ENCODE measurements at places on chromosomes 2 and 18.

DNA sequence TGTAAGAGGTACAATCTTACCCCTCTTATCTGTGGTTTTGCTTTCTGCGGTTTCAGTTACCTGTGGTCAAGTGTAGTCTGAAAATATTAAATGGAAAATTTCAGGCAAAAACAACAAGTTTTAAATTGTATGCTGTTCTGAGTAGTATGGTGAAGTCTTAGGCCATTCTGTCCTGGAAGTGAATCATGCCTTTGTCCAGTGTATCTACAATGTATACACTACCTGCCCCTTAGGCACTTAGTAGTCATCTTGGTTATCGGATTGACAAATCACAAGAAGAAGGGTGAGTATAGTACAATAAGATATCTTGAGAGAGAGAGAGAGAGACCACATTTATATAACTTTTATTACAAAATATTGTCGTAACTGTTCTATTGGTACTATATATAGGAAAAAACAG lies 43.5 kb downstream of the RAB3GAP1 start:
- DNase-seq = no peak

GRCh38 chr2:16189029-16189835 lies 248.9 kb downstream of the MYCN start:
- DNase-seq = no peak

GRCh38 chr18:79684283-79684631 lies 4.7 kb downstream of the CTDP1 start:
- DNase-seq = no peak

DNA sequence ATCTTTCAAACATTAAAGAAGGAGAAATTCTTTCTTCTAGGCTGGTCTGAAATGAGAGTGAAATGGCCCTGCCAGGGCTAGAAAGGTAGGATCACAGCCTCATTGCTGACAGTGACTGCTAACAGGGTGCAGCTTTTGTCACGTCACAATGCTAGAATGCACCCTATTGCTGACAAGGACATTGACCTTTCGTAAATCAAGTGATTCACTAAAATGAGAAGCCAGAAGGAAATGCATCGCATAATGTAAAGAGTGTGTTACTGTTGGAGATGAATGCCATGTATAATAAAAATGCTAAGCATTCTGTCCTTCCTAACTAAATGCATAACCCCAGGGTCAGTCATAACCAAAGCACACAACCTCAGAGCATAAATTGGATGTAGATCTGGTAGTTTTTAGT lies 732.9 kb downstream of the TDRD15 start:
- DNase-seq = no peak

DNA sequence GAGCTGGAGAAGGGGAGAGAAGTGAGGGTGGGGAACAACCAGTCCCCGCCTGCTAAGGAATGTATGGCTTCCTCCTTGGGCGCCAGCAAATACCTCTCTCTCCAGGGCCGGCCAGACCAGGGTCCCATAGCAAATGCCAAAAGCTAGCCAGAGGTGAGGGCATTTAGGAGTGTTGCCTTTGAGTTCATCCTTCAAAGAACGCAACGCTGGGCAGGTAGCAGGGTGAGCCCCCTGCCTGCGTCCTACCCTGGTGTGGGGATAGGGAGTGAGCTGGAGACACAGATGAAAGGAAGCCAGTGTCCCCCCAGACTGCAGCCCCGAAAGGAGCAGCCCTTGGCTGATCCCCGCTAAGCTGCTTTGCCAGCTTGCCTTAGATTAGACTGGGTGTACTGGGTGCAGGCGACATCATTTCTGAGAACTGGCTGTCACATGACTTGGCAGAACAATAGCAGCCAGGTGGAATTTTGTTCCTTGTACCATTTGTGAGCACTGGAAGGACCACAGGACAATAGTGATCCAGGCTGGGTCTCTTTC lies 40.4 kb downstream of the KLHL29 start:
- DNase-seq = no peak

- DNase-seq = no peak
Measured at GRCh38 chr2:68024450-68024849, 38.4 kb downstream of the C1D start.

- DNase-seq = no peak
Measured at GRCh38 chr18:32670727-32671126, 102.1 kb downstream of the KLHL14 start.

DNA sequence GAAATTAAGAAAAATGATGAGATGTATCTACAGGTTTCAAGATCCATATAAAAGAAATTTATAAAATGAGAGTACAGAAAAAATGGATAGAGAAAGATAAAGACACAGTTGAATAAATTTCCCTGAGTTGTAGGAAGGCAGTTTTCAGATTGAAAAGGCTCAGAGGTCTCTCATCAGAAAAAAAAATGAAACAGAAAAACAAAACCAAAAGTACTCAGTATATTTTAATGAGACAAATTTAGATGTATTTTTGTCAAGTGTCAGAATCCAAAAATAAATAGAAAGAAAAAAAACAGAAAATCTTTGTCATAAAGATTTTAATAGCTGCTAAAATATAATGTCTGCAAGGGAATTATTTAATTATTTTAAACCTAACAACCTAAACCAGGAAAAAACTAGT lies 520.5 kb downstream of the KCNJ3 start:
- DNase-seq = no peak

GRCh38 chr2:204407204-204408014 lies 137.9 kb upstream of the PARD3B start:
- DNase-seq = no peak

DNA sequence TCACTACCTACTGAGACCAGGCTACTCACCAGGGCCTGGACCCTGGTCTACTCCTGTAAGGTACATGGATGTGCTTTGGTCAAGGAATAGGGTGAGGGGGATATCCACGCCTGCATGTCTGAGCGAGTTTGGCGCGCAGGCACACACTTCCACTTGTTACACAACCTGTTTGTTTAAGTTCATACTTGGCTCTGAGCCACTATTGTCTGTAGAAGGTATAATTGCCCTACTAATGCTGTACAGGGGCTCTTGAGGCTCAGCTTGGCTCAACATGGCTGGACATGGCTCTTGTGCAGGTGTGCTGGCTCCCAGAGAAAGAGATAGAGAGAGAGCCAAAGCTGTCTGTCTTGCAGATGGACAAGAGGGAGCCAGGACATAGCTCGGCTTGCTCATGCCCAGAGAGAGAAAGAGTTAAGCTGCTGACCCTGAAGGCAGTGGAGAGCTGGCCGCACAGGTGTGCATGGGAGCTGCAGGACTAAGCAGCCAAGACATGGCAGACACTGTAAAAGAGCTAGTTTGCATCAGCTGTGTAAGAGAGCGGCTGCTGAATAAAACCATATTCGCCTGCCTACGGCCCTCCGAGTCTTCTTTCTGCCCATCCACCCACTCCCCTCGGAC lies 35.2 kb downstream of the NPPC start:
- no peak for DNase-seq

DNA sequence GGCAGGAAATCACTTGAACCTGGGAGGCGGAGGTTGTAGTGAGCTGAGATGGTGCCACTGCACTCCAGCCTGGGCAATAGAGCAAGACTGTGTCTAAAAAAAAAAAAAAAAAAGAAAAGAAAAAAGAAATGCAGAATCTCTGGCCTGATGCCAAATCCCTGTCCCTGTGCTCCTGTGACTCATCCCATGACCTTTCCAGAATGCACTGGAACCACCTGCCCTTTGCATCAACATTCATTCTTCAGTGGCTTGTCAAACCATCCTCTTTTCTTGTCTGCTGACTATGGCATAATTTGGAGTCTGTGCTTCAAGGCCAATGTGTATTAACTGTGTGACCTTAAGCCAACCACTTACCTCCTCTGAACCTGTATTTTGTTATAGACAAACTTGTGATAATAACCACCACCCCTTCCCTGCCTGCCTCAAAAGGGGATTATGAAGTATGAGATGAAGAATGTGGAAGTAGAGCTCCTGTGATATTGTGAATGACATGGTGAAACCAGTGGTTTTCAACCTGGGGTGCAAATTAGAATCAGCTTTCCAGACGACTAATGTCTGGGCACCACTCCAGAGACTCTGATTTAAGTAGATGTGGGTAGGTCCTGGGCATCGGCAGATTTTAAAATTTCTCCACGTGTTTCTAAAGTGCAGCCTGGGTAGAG lies 189.3 kb downstream of the CLIP4 start:
- no peak for DNase-seq

GRCh38 chr2:109266496-109266895 lies 137.5 kb downstream of the SH3RF3 start:
- no peak for DNase-seq

- DNase-seq = no peak
Measured at GRCh38 chr2:161578998-161579397, 45.2 kb upstream of the SLC4A10 start.

DNA sequence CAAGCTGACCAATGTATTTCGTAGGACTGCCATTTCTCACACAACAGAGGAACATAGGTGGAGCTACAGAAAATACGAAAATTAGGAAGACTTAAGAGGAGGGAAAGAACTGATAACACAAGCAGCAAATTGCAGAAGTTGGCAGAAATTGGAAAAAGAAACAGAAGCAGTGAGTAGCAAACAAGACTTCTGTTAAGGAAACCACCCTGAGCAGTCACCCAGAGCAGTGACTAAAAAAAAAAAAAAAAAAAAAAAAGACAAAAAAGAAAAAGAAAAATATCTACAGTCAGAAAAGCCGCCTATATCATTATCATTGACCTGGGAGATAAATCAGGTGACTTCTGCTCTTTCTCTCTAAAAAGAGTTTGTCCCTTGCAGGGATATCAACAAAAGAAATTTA lies 21.4 kb downstream of the STK17B start:
- no peak for DNase-seq

DNA sequence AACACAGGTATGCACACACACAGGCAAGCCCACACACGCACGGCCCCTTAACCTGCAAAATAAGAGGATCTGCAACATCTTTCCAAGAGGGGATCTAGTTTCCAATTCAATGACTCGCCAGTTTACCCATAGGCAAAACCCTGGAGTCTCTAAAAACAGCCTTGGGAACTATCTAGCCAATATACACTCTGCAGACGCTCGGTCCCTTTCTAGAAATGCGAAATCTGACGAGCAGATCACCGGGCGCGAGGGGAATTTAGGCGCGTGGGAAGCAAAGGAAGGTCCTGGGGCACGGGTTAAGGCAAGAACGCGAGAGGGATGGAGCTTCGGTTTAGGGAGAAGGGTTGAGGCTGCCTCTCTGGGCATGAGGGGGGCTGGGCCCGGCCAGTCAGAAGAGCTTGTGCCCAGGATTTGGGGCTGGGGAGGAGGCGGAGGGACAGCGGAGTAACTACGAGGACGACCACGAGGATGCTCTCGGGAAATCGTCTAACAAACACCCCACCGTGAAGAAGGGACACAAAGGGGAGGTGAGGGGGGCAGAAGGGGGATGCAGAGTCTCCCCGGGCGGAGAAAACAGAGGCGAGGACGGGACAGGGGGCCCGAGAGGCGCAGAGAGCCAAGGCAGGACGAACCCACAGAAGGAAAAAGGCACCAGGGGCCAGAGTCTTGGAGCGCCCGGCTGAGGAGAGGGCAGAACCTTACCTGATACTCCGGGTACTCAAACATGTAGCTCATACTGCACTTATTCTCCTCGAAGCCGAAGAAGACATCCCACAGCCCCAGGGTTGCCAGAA lies 542 bp downstream of the PGAP1 start:
- DNase-seq = no peak

GRCh38 chr2:84293791-84294380 lies 165.2 kb downstream of the SUCLG1 start:
- no peak for DNase-seq

- DNase-seq = no peak
Measured at GRCh38 chr2:104702031-104702850, 151.7 kb upstream of the POU3F3 start.

DNA sequence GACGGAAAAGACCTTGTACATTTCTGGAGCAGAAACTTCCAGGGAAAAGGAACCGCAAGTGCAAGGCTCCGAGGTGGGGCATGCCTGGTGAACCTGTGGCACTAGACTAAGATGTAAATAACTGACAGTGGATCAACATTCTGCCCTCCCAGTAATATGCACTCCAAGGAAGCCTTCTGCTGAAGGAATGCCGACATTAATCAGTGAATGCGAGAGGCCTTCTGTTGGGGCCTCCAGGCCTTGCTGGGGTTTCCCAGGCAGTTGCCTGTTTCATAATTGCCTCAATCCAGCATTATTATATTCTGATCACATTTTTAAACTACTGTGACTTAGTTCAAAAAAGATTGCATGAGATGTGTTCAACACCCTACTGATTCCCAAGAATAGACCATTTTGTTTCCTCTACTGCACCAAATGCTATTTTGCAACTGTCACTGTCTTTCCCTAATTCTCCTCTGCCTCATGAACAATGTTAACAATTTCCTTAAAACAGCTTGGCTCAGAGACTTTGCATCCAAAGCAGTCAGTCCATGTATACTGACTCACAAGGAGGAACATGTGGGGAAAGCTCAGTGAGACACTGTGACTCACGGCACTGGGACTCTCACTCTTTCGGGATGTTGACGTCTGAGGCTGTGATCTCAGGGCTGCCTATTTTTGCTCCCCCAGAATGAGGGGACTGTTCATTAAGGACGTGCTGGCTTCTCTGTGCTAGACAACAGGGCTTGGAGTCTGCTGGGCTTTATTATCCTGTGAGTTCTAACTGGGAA lies 10.5 kb upstream of the DSG2 start:
- no peak for DNase-seq

DNA sequence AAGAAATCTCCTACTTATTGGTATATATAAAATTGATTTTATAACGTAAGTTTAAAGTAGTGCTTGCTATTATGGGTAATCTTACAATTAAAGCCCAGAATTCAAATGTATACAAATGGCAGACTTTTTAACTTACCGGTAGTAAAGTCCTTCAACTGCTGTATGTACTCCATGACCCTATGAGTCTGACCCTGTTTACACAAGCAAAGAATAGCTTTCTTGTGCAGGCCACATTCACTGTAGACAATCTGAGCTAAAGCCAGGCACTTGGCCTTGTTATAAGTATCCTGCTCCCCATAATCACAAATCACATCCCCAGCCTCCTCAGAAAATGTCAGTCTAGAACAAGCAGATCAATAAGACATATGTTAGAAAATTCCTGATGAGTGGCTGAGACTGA lies 51.7 kb downstream of the CLHC1 start:
- no peak for DNase-seq

- DNase-seq = no peak
Measured at GRCh38 chr2:182858671-182859070, 7.8 kb downstream of the FRZB start.

DNA sequence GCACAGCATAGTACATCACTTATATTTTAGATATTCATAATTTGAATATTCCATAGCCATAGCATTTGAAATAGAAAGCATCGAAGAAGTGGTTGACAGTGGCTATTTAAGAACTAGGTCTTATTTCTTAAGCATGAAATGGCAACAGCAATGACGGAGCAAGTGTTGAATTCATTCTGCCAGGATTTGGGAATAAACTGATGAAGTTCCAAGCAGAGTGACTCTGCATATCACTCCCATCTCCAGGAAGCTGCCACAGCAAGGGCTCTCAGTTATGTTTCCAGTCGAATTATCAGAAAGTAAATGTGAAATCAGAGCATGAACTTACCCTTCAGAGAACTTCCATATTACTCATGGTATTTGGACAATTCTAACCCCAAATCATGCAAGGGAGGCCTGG lies 208.1 kb downstream of the IKZF2 start:
- DNase-seq = no peak

- DNase-seq = no peak
Measured at GRCh38 chr2:227862227-227862740, 9.1 kb upstream of the DAW1 start.

Measured in stimulated activated CD8-positive, alpha-beta memory T cell treated with anti-CD3 and anti-CD28 coated beads, Interleukin-4, amount 100 ng/mL, for 1 hour (primary cell).